ENCODE measurements at places on chromosomes 6 and 20. TPM values are rescaled to one million over a fixed set of nuclear protein-coding genes. Genes with fewer than 3 reads are reported as not detected.

DNA sequence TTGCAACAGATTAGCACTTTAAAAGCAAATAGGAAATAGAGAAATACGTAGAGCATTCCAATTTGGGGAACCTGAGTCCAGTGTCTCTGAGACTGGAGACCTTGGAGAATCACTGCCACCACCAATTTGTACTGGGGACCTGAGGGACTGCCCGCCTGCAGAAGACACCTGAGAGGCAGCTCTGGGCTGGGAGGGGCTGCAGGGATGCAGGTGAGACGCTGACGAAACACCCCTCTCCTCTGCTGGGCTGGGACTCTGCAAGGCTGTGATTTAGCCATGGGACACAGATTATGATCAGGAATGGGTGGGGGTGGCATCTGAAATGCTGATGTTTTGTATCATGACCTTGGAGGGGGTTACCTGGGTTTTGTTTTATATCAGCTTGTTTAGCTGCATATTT, 7.0 kb upstream of the APMAP start:
- peaks cover 5% of the 10 kb centered on the region for H3K4me1 ChIP-seq
- H3K4me3 ChIP-seq = no peak overlapping the region
- no peaks in the 10 kb centered on the region for H3K27me3 ChIP-seq
- H3K36me3 ChIP-seq = no peaks in the 10 kb centered on the region

DNA sequence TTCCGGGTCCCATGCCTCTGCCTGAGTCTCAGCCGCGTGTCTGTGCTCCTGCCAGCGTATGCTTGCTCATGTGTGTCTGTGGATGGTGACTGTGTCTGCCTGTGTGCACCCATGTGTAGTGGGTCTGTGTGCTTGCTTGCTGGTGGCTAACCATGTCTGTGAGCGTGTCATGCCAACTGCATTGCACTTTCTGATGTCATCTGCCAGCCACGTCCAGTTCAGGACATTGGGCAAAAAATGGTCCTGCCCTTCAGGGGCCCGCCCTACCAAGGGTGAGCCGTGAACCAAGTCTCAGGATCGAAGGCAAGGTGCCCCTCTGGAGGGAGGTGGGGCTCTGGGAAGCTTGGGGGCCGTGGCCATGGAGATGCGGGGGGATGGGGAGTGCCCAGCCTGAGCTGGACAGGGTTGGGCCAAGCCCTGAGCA, 9.4 kb upstream of the ZBTB46 start:
- no peaks in the 10 kb centered on the region for H3K36me3 ChIP-seq
- no peak overlapping the region for H3K4me3 ChIP-seq
- H3K4me1 ChIP-seq = no peaks in the 10 kb centered on the region
- no peak overlapping the region for H3K27ac ChIP-seq
- no peak for DNase-seq

- H3K27me3 ChIP-seq = no peaks in the 10 kb centered on the region
- H3K4me3 ChIP-seq = no peak overlapping the region
- no peaks in the 10 kb centered on the region for H3K36me3 ChIP-seq
- H3K4me1 ChIP-seq = no peaks in the 10 kb centered on the region
Measured at GRCh38 chr6:113491376-113491775, 365.8 kb upstream of the MARCKS start.

DNA sequence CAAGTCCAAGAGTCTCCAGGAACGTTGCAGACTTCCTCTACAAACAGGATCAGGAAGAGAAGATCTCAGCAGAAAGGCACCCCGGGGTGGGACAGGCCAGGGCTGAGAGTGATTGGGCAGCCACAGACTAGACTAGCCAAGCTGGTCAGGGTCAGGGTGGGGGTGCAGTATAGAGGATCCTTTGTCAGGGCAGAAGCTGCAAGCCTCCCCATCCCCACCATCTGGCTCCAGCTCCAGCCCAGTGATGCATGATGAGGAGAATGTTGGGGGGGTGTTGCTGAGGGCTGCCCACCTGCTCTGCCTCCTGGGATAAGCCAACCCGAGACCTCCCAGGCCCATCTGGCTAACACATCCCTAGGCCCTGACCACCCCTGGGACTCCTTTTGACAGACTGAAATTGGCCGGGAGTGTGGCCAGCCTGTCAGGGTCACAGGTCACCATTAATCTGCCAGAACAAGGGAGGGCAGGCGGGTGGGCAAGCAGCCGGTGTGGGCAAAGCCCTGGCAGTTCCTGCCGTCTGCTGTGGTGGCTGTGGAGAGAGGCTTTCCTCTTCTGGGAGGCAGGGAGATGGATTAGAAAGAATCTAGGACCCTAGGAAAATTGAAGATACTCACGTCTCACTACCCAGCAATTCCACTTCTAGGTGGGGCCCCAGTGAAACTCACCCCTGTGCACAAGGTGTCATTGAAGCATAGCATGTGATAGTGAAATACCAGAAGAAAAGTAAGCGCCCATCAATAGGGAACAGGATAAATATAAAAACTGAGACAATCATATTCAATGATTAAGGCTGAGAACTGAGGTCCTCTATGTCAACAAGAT, 22.1 kb upstream of the SNTA1 start:
- no peaks in the 10 kb centered on the region for H3K27me3 ChIP-seq
- H3K4me3 ChIP-seq = no peak overlapping the region
- H3K4me1 ChIP-seq = no peaks in the 10 kb centered on the region
- no peak for DNase-seq
- no peaks in the 10 kb centered on the region for H3K36me3 ChIP-seq
- no peak overlapping the region for H3K27ac ChIP-seq

- DNase-seq = no peak
- H3K27ac ChIP-seq = no peak overlapping the region
- no peaks in the 10 kb centered on the region for H3K4me1 ChIP-seq
- no peaks in the 10 kb centered on the region for H3K27me3 ChIP-seq
- H3K4me3 ChIP-seq = no peak overlapping the region
Measured at GRCh38 chr20:59105581-59105980, 58.0 kb upstream of the ZNF831 start.

GRCh38 chr6:31794866-31795615, 511 bp downstream of the VARS1 start:
- H3K4me1 ChIP-seq = peaks cover 23% of the 10 kb centered on the region
- no peaks in the 10 kb centered on the region for H3K27me3 ChIP-seq
- no peaks in the 10 kb centered on the region for H3K36me3 ChIP-seq
- no peak for DNase-seq
- H3K4me3 ChIP-seq = peak overlapping the region; percentile 92
- H3K27ac ChIP-seq = peak overlapping the region; percentile 75

DNA sequence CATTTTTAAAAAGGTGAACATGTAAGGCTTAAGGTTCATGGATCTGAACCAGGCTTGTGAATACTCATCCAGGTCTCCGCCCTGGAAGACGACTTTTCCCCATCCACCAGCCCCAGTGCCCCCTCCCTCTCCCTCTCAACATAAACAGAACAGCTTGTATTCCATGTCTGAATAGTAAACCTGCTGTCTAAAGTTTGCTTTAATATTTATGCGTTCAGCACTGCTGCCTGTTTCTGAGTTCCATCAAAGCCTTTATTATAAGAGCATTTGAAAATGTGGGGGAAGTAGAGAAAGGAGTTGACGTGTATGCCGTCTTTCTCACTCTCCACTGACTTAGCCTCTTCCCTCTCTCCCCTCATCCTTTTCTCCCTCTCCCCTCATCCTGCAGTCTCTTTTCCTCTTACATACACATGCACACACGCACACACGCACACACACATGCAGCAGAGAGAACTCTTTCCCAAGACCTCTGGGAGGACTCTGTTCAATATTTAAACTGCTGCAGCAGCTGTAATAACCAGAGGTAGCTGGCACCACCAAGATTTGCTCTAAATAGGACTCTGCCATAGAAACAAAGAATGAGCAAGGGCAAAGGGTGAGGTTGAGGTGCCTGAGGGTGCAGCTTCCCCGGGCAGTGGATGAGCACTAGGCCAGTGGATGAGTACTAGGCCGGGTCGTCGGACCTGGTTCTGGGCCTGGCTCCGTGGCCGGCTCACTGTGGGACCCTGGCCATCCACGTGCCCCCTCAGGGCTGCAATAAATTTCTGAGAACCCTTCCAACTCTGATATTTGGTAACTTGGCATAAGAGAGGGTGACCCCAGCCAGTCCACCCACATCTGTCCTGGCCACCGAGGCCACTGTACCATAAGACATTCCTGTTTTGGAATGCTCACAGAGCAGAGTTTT, 35.4 kb upstream of the VSTM2L start:
- H3K4me3 ChIP-seq = no peak overlapping the region
- H3K36me3 ChIP-seq = peaks cover 13% of the 10 kb centered on the region

GRCh38 chr6:140009286-140009685, 634.8 kb upstream of the CITED2 start:
- peaks cover 11% of the 10 kb centered on the region for H3K4me1 ChIP-seq
- H3K27me3 ChIP-seq = no peaks in the 10 kb centered on the region
- no peak overlapping the region for H3K27ac ChIP-seq
- DNase-seq = no peak

- H3K4me1 ChIP-seq = peaks cover 7% of the 10 kb centered on the region
- H3K27ac ChIP-seq = peak overlapping the region; percentile 99
Measured at GRCh38 chr6:26170951-26171841, 84.0 kb downstream of the HFE start.

GRCh38 chr6:99790679-99791078, 184.0 kb downstream of the PRDM13 start:
- H3K27ac ChIP-seq = no peak overlapping the region
- H3K27me3 ChIP-seq = no peaks in the 10 kb centered on the region
- no peaks in the 10 kb centered on the region for H3K4me1 ChIP-seq
- no peak overlapping the region for H3K4me3 ChIP-seq
- H3K36me3 ChIP-seq = no peaks in the 10 kb centered on the region

DNA sequence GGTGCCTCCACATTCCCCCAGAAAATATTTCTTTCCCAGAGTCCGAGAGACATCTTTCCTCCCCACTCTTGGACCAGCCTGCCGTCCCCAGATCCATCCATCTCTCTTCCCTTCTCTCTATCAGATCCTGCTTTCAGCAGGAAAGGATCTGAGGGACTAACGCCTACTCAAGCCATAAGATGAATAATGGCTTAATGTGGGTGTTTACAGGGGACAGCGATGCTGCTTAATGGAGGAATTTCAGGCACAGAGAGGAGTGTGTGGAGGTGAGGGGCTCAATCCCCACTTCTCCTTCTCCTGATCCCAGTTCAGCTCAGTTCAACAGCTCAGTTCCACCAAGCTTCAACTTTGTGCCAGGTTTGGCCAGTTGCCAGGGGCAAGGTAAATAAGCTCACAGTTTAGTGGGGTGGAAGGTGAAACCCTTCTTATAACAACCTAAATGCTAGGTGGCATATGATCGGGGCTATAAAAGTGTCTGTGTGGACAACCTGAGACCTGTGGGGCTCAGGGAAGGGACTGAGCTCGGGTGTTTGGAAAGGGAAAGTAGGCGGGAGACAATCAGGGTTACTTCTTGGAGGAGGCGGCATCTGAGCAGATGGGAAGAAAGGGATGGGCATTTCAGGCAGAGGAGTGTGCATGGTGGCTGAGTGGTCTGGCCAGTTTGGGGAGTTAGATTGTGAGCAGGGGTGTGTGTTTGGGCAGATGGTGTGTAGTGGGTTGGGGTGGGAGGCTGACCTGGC, 55.8 kb downstream of the CDH22 start:
- peaks cover 25% of the 10 kb centered on the region for H3K27me3 ChIP-seq
- no peak overlapping the region for H3K27ac ChIP-seq
- H3K4me3 ChIP-seq = no peak overlapping the region
- no peaks in the 10 kb centered on the region for H3K4me1 ChIP-seq

DNA sequence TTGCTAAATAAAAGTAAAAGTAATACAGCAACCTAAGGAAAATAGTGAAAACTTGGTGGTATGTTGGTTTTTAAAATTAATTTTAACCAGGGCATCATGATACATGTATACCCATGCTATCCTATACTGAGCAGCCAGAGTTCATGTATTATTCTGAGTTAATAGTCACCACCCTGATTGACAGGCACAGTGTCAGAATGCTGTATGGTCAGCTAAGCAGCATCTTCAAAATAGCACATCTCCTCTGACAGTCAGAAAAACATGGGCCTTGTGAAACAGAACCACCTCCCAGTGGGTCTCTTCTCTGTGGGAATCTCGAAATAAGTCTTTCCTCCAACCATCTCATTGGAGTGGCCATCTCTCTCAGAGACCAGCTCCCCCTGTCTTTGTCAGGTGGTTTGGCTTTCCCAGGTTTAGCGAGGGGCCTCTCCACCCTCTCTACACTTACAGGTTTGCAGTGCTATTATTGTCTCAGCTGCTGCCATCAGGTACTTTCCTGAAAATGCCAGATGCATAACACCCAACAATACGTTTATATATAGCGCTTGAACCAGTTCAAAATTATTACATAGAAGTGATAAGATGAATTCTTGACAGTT, 47.1 kb upstream of the RNF8 start:
- H3K36me3 ChIP-seq = peaks cover 14% of the 10 kb centered on the region
- no peak overlapping the region for H3K4me3 ChIP-seq
- no peak for DNase-seq
- peaks cover 5% of the 10 kb centered on the region for H3K4me1 ChIP-seq
- H3K27ac ChIP-seq = no peak overlapping the region

GRCh38 chr20:58042591-58042990, 185.9 kb downstream of the ANKRD60 start:
- no peaks in the 10 kb centered on the region for H3K36me3 ChIP-seq
- no peaks in the 10 kb centered on the region for H3K27me3 ChIP-seq
- no peak overlapping the region for H3K4me3 ChIP-seq
- no peak for DNase-seq

- no peaks in the 10 kb centered on the region for H3K36me3 ChIP-seq
- DNase-seq = no peak
- H3K27me3 ChIP-seq = no peaks in the 10 kb centered on the region
Measured at GRCh38 chr6:54700158-54700557, 146.4 kb upstream of the FAM83B start.

DNA sequence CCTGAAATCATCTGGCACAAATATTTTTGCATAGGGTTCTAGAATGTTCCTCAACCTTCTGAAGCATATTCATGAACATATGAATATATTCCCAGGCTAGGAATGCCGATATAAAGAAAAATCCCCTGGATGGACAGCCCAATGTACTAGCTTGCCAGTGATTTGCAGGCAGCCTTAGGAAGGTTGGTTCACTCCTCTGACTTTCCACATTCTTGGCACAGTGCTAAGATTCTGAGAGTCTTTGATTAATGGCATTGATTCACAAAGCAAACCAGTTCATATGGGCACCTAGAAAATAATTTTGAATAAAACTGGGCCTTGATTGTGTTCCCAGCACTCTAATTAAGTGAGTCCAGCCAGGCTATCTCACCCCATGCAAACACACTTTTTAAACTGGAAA, 56.9 kb upstream of the ENPP4 start:
- no peaks in the 10 kb centered on the region for H3K4me1 ChIP-seq
- DNase-seq = no peak
- no peak overlapping the region for H3K27ac ChIP-seq

GRCh38 chr6:153976921-153977693, 61.9 kb upstream of the OPRM1 start:
- H3K27me3 ChIP-seq = no peaks in the 10 kb centered on the region
- DNase-seq = no peak
- no peak overlapping the region for H3K27ac ChIP-seq

- H3K36me3 ChIP-seq = no peaks in the 10 kb centered on the region
- H3K27ac ChIP-seq = no peak overlapping the region
- H3K4me1 ChIP-seq = peaks cover 44% of the 10 kb centered on the region
- DNase-seq = no peak
Measured at GRCh38 chr6:37868447-37868825, 48.9 kb downstream of the ZFAND3 start.

C4A gene
- total RNA-seq = 1,171 TPM

KIF6 gene
- 0.54 TPM for total RNA-seq

UBD gene
- total RNA-seq = 1.2 TPM

CDS2 gene
- total RNA-seq = 35.1 TPM

NKAPL gene
- total RNA-seq = 0.37 TPM

EIF6 gene
- total RNA-seq = 131 TPM

GPLD1 gene
- total RNA-seq = 1.5 TPM

IRF4 gene
- 0.41 TPM for total RNA-seq
